Left lung (tissue), 14 donors: ENCODE measurements at places on chromosomes 3 and 15. TPM values are rescaled to one million over a fixed set of nuclear protein-coding genes. Genes with fewer than 3 reads are reported as not detected.

GRCh38 chr15:43878446-43878845, 51.6 kb downstream of the WDR76 start:
- no peak for DNase-seq

GRCh38 chr3:50616003-50616769, 765 bp upstream of the MAPKAPK3 start:
- DNase-seq: peak; percentile 81

DNA sequence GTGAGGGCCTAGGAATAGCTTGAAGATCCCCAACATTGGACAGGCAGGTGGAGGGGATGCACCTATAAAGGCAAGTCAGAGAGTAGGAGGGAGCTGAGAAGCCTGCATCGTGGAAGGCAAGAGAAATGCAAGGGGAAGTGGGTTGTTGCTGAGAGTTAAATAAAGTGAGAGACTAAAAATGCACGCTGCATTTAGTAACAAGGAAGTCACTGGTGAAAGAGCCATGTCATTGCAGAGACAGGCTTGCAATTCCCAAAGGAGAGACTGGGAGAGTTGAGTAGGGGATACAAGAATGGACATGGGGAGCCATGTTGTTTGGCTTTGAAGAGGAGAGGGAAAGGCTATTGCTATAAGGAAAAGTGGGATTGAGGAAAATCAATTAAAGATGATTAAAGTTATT, 77.0 kb upstream of the HEG1 start:
- no peak for DNase-seq

DNA sequence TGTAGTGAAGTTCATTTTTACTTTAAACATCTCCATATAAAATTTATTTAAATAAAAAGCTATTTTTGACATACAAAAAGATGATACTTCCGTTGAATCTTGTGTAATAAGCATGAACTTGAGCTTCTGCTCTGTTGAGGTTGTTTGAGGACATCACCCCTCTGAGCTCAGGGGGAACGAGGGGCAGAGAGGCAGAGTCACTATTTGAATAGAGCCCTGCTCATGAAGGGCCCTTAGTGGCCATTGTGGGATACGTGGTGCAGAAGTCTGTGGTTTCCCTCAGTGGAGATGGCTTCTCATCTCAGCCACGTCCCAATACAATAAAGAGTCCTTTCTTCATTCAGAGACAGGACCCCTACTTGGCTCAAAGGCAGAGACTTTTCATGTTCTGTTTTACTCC, 10.6 kb downstream of the CEMIP start:
- DNase-seq: no peak

DNA sequence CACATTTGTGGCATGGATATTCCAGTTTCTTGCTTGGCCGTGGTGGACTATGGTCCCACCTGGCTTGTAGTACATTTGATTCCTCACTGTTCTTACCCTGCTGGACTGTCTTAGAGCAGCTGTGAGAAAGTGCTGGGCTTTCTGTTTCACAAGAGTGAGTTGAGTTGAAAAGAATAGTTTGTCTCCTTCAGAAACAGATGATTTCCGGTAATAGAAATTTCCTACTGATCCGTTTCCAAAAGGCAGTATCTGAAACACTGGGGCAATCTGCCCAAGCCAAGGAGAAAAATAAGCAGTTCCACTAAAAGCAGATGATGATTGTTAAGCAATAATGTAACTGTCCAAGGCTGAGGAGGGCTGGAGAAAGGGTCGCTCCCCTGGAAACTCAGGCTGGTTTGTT, 96.0 kb downstream of the SUCLG2 start:
- DNase-seq: no peak

DNA sequence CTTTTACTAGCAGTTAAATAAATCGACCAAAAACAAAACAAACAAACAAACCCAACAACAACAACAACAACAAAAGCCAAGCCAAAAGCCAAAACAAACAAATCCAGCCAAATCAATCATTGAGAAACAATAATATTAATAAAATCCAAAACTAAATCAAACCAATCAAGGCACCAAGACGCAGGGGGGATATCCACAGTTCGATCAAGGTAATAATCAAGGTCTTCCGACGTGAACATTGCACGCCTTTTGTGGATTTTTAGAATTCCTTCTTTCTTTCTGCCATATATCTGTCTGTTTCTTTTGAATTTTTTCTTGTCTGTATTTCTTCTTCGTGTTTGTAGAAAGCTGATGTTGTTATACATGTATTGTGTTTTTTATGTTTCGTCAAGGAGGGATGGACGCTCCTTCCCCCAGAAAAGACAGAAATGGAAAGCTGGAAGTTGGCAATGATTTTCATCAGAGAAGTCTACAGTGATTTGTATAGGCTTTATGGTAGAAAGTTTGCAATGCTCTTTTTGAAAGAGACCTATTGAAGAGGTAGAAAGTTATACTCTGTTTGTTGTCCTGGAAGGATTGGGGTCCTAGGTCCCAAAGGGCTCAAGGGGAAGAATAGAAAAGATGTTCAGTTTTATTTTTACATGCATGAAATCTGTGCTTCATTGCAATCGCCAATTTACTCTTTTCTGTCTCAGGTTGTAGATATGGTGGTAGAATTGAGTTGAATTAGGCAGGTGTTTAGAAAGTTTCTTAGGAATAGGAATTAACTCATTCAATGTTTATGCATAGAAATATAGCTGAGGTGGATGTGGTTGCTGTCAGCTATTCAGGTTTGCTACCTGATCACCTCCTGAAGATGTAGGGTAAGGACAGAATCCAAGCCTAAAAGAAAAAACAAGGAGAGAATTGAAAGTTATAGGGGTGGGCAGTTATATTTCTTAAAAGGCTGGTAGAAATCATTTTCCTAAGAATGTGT, 1.2 kb downstream of the ARPP21 start:
- no peak for DNase-seq

DNA sequence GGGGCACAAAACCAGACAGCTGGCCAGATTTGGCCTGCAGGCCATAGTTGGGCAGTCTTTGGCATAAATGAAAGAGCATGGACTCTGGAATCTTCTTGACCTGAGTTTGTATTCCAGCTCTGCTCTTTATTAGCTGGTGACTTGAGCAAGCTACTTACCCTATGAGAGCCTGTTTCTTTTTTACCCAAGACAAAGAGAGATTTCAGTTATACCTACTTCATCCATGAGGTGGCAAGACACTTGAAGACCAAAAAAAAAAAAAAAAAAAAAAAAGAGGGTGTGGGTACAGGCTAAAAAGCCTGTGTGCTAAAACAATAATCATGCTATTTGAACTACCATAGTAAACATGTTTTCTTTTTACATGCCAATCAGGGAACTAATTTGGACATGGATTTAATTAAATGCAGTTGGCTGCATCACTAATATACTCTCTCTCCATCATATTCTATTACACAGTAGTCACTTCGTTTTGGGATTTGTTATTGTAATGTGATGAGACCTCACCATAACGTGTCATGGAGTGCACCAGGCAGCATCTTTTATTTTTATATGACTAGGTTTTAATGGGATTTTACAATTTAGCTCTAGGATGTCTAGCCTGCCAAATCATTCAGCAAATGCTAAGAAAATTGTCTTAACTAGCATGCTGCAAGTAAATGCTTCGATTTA, 109.2 kb upstream of the FHIT start:
- no peak for DNase-seq

GRCh38 chr3:31721676-31722075, 189.0 kb downstream of the STT3B start:
- no peak for DNase-seq

DNA sequence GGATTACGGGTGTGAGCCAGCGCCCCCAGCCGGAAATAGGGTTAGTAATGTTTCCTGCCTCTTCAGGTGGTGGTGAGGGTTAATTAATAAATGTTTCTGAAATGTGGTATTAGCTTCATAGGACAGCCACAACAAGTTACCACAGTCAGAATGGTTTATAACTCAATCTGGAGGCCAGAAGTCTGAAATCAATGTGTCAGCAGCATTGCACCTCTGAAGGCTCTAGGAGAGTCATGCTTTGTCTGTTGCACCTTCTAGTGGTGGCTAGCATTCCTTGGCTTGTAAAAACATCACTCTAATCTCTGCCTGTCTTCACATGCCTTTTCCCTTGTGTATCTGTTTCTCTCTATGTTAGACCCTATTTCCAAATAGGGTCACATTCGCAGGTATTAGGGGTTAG, 7.8 kb upstream of the RPSA start:
- no peak for DNase-seq

The SNRPN gene
- 242 TPM for polyA plus RNA-seq

The IGSF10 gene
- 40.7 TPM for polyA plus RNA-seq

The GOLGA6D gene
- 0.47 TPM for polyA plus RNA-seq

The ERICH6 gene
- polyA plus RNA-seq: 0.57 TPM

The SOX2 gene
- polyA plus RNA-seq: 15.8 TPM
